ENCODE measurements at places on chromosomes 2 and 18. TPM values are rescaled to one million over a fixed set of nuclear protein-coding genes. Genes with fewer than 3 reads are reported as not detected.

Gene TEX44
- not detected for total RNA-seq

Gene COL4A4
- total RNA-seq: 0.98 TPM

Gene LIMS3
- total RNA-seq: not detected

Gene SERPINB10
- total RNA-seq: not detected

Gene CHRNA1
- 1.4 TPM for total RNA-seq

Measured in dorsolateral prefrontal cortex (tissue), 122 donors.